NCI-H526 treated with DMSO at 0.1 percent for 48 hours (cell line): ENCODE measurements at places on chromosomes 2 and 18.

GRCh38 chr2:152055366-152056108 is 43.3 kb downstream of the CACNB4 start:
- DNase-seq, result no peak

DNA sequence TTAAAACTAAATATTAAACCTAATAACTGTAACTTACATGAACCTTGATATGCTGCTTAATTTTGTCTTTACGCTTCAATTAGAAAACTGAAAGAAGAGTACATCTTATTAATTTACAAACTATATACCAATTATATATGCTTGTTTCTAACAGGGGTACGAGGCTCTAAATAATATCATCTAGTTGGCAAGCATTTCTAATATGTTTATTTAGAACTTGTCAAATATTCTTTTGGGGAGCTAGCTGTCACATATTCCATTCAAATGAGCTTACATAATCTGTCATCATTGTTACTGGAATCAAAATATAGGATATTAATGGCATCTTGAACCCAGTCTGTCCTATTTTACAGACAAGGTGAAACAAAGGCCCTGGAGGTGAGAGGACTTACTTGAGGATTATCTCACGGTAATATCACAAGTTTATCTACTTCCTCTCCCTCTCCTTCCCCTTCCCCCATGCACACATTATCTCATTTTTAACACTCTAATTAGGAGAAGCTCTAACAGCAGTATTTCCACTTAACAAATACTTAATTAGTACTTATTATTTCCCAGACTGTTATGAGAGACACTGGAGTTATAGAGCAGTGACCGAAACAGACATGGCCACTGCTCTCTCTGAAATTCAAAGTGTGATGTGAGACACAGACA is 3.5 kb downstream of the PRKD3 start:
- no peak for DNase-seq

DNA sequence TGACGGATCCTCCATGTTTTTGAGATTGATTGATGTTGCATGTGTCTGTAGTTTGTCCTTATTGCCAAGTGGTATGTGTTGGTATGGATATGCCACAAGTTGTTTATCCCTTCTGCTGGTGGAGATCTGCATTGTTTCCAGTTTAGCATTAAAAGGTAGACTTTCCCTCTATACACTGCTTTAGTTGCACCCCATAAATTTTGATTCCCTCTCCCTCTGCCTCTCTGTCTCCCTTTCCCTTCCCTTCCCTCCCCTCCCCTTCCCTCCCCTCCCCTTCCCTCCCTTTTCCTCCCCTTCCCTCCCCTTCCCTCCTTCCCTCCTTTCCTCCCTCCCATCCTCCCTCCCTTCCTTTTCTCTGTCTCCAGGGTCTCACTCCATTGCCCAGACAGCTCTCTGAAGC is 18.6 kb upstream of the TOGARAM2 start:
- DNase-seq, result no peak

DNA sequence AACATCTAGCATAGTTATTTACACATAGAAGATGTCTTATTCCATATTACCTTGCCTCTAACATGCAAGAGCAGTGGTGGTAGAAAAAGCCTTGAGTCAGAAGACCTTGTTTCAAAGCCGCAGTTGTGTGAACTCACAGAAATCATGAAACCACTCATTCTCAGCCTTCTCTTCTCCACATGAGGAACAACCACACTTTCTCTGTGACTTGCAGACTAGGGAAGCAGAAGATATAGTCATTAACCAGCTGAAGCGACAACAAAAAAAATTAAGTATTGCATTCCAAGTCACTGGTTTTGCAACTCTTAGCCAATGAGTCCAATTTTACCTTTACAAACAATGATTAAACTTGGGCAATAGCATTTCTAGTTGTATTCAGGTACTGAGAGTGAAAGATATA is 19.0 kb downstream of the TWSG1 start:
- DNase-seq, result no peak
